ENCODE measurements at places on chromosomes 12 and 14. TPM values are rescaled to one million over a fixed set of nuclear protein-coding genes. Genes with fewer than 3 reads are reported as not detected.

Gene WSCD2
- not detected for total RNA-seq

Gene ADIPOR2
- total RNA-seq, result 48.3 TPM

Gene OR8S1
- not detected for total RNA-seq

Gene TAS2R43
- 0.31 TPM for total RNA-seq

Gene UBE2N
- total RNA-seq, result 186 TPM

Gene GPR84
- not detected for total RNA-seq

Gene MTERF2
- total RNA-seq, result 4.8 TPM

Gene LMBR1L
- 50.9 TPM for total RNA-seq

Gene WIF1
- not detected for total RNA-seq

Gene TMEM63C
- total RNA-seq, result 3.6 TPM

Gene GABARAPL1
- total RNA-seq, result 7.5 TPM

Gene RND1
- 2.3 TPM for total RNA-seq

Gene DCN
- not detected for total RNA-seq

Gene DYNLL1
- total RNA-seq, result 126 TPM

All from activated CD8-positive, alpha-beta T cell treated with anti-CD3 and anti-CD28 coated beads for 36 hours (primary cell).